DMS79 (cell line): ENCODE measurements at places on chromosomes 7 and 10.
A peak's percentile ranks its signal among the peaks of the same experiment; 100 is the strongest.

DNA sequence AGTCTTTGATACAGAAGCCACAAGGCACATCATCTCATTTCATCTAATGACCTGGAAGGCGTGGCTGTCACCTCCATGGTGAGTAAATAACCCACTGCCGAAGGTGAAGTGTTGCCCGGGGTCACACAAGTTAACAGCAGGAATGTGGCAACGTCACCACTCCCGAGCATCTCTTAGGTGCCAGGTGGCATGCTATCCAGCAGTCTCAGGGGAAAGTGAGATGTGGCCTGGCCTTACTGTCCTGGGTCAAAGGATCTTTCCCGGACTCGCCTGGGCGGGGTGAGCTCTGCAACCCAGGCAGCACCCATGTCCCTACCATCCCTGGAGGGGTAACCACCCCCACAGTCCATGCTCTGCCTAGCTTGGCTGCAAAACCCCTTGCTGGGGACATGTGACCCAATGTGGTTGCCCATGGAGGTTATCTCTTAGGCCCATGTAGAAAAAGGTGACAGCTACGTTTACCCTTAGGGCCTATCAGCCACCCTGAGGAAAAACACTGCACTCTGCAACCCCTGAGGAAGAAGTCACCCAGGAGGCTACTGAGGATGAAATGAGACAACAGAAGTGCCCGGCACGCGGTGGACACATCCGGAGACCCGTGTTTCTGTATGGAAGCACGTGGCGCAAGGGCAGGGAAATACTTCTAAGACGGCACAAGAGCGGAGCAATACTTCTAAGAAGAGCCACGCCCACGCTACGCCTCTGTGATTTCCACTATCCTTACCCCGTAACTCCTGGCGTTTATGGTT is 52.0 kb downstream of the BAIAP2L1 start:
- no peak for DNase-seq

- no peak for DNase-seq
These were observed 75.4 kb upstream of the PDSS1 start for GRCh38 chr10:26621889-26622711.

- DNase-seq, result no peak
These were observed 129.4 kb downstream of the AKR1D1 start for GRCh38 chr7:138205614-138206150.

- DNase-seq, result no peak
These were observed 190.6 kb upstream of the CCDC6 start for GRCh38 chr10:60096761-60097513.

DNA sequence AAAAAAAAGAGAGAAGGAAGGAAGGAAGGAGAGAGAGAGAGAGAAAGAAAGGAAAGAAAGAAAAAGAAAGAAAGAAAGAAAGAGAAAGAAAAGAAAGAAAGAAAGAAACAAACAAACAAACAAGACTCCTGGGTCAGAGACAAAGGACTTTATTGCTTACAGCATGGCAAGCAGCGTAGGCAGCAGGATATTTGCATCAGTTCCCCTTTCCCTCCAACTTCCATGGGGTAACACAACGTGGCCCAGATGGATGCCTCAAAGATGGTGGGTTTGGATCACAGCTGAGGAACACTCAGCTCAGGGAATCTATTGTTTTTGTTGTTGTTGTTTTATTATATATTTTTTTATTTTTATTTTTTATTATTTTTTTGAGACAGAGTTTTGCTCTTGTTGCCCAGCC is 128.5 kb upstream of the VKORC1L1 start:
- DNase-seq, result no peak

GRCh38 chr7:99399597-99399996 is 8.8 kb downstream of the PDAP1 start:
- DNase-seq, result peak; percentile 96

DNA sequence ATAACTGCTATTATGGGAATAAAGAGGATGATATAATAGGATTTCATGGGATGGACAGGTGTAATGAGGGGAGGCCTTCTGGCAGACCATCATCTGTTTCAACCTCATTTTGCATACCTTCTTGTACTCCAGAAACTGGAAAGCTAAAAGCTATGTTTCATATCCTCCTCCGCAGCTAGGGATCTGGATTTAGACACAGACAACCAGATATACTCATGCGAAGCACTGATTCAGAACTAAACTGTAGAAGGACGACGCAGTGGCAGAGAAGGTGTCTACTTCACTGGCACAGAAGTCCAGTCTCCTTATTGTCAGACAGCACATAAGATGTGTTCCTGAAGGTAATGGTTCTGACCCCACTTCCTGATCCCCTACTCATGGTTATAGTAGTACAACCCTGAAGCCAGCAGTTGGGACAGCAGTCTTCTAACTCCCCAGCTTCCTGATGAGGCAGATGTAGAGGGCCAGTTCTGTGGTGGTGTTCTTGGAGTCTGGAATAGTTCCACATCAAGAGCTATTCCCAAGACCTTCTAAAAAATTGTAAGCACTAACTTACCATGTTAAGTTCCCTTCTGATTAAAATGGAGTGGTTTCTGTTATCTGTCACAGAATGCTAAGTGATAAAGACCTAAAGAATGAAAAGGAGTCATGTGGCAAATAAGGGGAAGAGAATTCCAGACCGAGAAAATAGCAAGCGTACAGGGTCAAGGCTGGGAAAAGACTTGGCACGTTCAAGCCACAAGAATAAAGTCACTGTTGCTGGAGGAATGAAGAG is 550.3 kb downstream of the GRM8 start:
- DNase-seq, result no peak

GRCh38 chr10:3622845-3623621 is 162.0 kb downstream of the KLF6 start:
- DNase-seq, result no peak

- no peak for DNase-seq
These were observed 98.2 kb upstream of the IMMP2L start for GRCh38 chr7:111660478-111660877.

GRCh38 chr7:116940689-116941370 is 12.5 kb upstream of the ST7 start:
- DNase-seq, result no peak
